Inflammatory macrophage treated with lipopolysaccharide for 4 hours (primary cell): ENCODE measurements at places on chromosomes 1 and 21.
A peak's percentile ranks its signal among the peaks of the same experiment; 100 is the strongest.

DNA sequence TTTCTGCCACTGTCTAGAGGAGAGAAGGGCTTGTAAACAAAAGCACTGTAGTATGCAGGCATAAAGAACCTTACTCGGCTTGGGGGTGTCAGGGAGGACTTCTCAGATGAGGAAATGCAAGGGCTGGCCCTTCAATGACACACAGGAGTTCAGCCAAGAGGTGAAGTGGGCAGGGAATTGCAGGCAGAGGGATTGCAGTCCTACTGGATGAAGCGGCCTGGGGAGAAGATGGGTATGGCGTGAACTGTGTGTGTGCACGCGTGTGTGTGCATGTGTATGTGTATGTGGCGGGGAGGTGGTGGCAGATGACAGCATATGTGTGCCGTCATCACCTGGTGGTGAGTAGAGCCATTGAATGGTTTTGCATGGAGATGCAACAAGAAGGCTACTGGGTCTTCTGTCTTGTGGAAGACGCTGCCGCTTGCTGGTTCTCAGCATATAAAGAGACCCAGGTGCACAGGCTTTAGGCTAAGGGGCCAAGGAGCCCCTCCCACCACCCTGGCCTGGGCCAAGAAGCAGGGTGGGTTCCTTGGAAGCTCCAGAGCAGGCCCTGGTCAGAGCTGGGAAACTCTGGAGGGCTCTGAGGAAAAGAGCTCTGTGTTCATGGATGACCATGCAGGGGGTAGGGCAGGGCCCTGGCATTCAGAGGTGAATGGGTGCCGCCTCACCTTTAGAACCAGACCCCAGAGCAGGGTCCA lies 4.1 kb upstream of the EPS8L3 start:
- DNase-seq: no peak

DNA sequence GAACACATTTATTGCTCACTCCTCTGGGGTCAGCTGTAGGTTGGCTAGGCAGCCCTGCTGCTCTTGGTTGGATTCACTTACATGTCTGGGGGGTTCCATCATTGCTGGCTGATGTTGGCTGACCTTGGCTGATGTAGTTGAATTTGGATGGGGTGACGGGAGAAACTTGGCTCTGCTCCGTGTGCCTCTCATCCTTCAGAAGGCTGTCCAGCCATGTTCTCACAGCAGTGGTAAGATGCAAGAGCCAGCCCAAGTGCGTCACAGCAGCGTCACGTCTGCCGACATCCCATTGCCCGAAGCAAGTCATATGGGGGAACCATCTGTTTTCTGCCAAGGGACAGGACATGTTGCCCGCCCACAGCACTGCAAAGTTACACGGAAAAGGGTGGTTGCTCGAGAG lies 613.5 kb downstream of the MATN1 start:
- DNase-seq: no peak

DNA sequence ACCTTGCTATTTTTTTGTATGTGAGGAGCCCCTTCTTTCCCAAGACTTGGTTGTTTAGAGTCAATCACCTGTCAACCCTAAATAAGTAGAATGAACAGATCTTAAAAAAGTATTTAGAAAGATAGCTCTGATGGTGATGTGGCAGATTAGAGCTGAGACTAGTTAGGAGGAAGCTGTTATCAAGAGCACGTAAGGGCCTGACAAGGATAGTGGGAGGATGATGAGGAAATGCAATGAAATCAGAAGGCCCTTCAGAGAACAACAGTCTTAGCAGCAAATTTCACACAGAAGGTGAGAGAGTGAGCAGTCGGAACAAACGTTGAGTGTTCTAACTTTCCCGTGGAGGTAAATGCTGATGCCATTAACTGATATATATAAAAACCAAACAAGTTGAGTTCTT lies 15.9 kb upstream of the S1PR1 start:
- peak; percentile 59 for DNase-seq

DNA sequence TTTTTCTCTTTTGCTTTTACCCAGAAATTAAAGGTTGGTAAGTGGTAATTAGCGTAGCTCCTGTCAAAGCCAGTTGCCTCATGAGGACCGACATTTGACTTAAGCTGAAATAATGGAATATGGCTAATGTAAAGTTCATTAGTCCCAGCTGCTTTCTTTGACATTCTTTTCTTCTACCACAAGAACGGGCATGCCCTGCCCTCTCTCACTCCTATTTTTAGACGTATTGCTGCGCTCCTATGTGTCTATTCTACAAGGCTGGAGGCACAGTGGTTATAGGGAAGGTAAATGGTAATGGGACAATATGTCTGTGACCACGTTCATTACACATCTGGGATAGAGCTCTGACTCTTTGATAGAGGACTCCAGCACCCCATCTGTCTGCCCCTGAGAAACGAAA lies 6.8 kb downstream of the CORT start:
- DNase-seq: no peak

GRCh38 chr1:200837931-200838571 lies 34.7 kb upstream of the GPR25 start:
- peak; percentile 25 for DNase-seq

- no peak for DNase-seq
These were observed 95.5 kb downstream of the NGF start for GRCh38 chr1:115242543-115242942.

DNA sequence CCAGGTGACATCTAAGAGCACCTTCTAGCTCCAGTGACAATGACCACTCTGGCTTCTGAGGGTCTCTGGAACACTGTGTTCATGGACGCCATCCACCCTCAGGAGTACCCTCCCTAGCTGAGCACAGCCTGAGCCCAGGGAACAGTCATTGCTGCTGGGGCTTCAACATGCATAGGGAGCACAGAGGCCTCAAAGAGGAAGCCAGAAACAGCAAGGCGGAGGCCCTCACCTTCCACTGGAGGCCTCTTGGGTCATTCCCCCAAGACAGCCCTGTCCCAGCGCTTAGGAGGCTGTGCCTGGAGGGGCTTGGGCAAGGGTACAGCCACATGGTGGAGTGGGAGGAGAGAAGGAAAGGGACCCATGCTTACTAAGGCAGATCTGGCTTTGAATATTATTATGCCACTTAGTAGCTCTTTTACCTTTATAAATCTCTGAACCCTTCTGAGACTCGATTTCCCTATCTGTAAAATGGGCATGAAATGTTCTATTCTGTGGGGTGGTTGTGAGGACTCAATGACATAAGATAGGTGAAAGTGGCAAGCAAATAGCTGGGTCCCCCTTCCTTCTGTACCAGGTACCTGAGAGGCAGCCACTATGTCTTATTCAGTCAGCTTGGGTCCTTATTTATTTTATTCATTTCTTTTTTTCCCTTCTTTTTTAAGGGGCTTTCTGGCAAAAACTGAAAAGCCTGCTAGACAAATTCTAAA lies 32.8 kb downstream of the PTAFR start:
- DNase-seq: peak; percentile 38

DNA sequence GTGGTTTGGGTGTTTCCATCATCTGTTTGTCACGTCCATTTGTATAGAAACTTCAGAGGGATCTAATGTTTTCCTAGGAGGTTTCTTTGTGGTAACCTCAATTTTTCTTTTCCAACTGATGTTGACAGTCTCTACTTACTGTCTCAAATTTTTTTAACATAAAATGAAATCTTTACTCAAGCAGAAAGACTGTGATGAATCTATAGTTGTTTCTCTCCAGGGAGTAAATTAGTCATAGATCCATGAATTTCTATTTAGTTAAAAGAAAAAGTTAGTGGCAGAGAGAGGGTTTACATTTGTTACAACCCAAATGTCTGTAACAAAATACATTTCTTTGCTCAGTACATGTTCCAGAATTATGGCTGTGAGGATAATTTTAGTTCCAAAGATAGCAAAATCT lies 161.6 kb downstream of the DISP1 start:
- DNase-seq: no peak

GRCh38 chr1:184792450-184792969 lies 37.9 kb upstream of the EDEM3 start:
- DNase-seq: peak; percentile 96

GRCh38 chr1:91735266-91735845 lies 150.6 kb downstream of the TGFBR3 start:
- DNase-seq: no peak

GRCh38 chr1:182217071-182217470 lies 155.6 kb upstream of the ZNF648 start:
- DNase-seq: no peak

GRCh38 chr1:42690477-42691156 lies 8.4 kb downstream of the YBX1 start:
- no peak for DNase-seq

GRCh38 chr1:226485192-226485591 lies 63.4 kb upstream of the STUM start:
- DNase-seq: no peak

- no peak for DNase-seq
These were observed 37.1 kb upstream of the ANGPTL7 start for GRCh38 chr1:11151826-11152612.
